NCI-H1436 (cell line): ENCODE measurements at places on chromosomes 6 and 20.

DNA sequence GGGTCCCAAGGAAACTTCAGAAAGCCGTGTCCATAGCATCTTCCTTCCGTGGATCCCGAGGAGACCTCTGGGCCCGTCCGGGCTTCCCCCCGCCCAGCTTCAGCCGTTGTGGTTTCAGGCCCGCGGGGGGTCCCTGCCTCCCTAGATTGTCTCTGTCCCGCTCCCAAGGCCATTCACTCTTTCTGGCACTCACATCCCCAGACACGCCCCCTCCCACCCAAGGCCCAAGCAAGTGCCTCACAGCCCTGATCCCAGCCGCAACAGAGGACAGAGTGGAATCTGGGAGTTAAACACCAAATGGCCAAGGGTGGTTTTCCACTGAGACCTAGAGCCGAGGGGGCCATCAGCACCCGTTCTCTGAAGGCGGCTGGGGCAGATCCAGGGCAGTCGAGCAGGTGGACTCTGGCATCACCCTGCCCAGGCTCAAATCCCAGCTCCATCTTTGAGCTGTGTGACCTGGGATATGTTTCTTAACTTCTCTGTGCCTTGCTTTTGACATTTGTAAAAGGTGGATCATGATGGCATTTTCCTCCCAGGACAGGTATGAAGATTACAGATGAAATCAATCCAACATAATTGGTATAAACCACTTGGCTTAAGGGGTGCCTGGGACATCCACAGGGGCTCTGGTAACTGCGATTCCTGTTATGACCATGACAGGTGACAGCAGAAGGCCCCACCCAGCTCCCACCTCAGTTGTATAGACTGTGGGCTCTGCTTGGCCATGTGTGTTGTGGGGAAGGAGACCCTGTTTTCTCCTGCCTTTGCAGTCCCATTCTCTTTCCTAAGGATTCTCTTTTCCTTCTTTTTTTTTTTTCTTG lies 48.1 kb downstream of the CTCFL start:
- DNase-seq = no peak

- no peak for DNase-seq
Measured at GRCh38 chr6:47357827-47358226, 48.1 kb upstream of the TNFRSF21 start.

DNA sequence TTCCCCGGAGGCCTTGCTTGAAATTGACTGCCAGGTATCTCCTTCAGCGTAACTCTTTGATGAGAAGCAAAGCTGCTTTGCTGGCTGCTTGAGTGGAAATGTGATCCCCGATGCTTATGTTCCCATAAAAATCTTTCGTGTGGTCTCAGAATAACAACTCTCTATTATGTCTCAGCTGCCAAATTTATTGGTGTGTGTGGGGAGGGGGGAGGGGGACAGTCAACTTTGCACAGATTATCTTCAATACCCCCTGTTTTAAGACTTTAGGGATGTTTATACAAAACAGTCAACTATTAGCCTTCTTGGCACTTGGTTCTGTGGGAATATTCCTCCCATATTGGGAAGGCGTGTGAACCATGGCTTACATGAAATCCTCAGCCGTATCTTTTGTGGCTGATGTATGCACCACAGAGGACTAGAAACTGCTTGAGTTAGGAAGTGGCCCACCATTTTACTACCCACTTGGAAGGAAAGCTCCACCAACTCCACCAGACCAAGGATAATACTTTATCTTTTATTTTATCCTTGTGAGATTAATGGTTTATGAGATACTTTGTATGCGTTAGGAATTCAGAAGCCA lies 101.5 kb upstream of the SLC24A3 start:
- peak; percentile 50 for DNase-seq

DNA sequence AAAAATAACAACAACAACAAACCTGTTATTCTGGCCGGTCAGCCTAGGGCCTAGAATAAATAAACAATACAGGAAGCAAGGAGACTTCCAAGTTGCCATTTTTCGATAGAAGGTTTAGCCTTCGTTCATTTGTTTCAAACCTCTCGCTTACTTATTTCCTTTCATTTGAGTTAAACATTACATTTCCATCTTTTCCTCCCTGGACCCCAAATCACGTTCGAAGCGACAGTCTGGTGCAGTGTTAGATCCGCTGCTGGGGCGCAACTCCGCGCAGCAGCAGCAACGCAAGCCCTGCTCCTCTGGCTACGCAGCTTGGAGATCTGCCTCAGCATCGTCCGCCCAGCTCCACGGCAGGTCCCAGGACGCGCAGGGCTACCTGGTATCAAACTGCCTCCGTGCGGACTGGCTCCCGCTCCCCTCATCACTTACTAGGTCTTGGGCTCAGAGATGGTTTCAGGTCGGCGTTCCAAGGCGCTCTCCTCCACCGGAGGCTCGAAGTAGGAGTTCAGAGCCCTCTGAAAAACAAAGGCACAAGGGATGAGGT lies 530 bp downstream of the TDP2 start:
- DNase-seq = no peak

GRCh38 chr6:169171951-169172350 lies 81.7 kb downstream of the THBS2 start:
- DNase-seq = no peak

- DNase-seq = no peak
Measured at GRCh38 chr20:21272279-21272678, 30.9 kb upstream of the XRN2 start.

- no peak for DNase-seq
Measured at GRCh38 chr20:6566821-6567220, 200.7 kb upstream of the BMP2 start.
